ENCODE measurements at places on chromosomes 7 and 10.

GRCh38 chr10:132713421-132714095 lies 72.4 kb downstream of the NKX6-2 start:
- no peak for DNase-seq

DNA sequence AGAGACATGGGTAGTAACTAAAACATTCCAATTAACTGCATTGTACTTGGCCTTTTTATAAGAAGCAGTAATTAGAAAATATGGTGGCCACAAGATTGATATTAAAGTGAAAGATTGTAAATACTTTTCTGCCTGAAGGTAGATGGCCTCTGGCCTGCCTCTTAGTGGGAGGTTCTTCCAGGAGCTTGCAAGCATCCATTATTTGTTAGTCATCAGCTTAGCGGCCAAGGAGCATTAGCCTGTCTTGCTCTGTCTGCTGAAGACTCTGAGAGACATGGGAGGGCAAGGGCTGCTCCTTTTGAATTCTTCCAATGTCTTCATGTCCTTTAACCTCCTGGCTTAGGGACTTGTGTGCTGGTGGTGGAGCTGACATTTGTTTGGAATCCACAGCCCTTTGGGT lies 80.4 kb downstream of the TCF7L2 start:
- no peak for DNase-seq

- no peak for DNase-seq
Measured at GRCh38 chr7:150417863-150418262, 32.6 kb upstream of the GIMAP8 start.

DNA sequence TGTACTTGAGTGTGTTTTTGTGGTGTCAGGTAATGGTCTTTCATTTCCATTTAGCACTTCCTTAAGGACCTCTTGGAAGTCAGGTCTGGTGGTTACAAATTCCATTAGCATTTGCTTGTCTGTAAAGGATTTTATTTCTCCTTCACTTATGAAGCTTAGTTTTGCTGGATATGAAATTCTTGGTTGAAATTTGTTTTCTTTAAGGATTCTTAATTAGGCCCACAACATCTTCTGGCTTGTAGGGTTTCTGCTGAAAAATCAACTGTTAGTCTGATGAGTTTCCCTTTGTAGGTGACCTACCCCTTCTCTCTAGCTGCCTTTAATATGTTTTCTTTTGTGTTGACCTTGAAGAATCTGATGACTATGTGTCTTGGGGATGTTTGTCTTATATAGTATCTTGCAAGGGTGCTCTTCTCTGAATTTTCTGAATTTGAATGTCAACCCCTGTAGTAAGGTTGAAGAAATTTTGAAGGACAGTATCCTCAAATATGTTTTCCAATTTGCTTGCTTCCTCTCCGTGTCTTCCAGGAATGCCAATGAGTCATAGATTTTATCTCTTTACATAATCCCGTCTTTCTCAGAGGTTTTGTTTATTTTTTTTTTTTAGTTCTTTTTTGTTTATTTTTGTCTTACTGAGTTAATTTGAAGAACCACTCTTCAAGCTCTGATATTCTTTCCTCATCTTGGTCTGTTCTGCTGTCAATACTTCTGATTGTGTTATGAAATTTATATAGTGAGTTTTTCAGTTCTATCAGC lies 70.2 kb downstream of the SLC39A12 start:
- no peak for DNase-seq

- DNase-seq, result no peak
Measured at GRCh38 chr7:42024537-42024936, 212.5 kb downstream of the GLI3 start.

GRCh38 chr10:22598478-22598877 lies 115.9 kb downstream of the PIP4K2A start:
- DNase-seq, result no peak

- DNase-seq, result no peak
Measured at GRCh38 chr10:61832866-61833481, 68.5 kb upstream of the ARID5B start.

DNA sequence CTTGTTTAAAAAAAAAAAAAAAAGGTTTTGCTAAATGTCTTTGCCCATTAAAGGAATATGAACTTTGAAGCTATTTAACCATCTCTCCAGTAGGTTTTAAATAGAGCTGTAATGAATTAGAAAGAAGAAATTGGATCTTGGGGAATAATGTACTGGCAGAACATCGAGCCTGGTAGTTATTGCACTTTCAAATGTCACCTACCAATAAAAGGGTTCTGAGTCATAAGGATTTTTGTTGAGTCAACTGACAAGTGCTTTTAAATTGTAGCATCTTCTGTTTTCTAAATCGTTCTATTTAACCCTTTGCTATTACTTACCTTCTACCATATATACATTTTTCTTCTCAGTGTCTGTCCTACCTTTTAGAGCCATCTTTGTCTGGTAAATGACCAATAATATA lies 10.7 kb downstream of the CUTC start:
- DNase-seq, result no peak

- DNase-seq, result no peak
Measured at GRCh38 chr10:73650537-73651331, 5.1 kb downstream of the SYNPO2L start.

DNA sequence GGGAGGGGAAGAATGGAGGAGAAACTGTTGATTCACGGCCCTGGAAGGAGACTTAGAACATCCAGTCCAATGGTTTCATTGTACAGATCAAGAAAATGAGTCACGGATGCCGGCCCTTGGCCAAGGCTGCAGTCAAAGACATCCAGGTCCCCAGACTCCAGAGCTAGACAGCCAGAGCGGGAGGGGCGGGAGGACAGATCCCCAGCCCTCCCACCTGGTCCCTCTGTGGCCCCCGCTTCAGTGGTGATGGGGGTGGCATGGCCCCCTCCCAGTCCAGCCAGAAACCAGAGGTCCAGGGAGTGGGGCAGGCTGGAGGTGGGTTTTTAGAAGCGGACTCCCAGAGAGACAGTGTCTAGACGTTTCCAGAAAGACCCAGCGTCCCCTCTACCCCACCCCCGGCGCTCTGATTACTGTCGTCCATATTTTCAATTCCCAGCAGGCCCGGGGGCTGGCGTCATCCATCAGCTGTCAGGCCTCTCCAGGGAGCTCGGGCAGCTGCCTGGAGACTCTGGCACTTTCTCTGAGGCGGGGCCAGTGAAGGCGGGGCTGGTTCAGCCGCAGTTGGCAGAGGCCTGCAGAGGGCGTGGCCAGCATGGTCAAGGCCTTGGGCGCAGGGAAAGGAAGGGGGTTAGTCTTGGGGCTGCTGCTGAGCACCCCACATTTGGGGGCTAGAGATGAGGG lies 8.0 kb upstream of the HSPB1 start:
- no peak for DNase-seq

DNA sequence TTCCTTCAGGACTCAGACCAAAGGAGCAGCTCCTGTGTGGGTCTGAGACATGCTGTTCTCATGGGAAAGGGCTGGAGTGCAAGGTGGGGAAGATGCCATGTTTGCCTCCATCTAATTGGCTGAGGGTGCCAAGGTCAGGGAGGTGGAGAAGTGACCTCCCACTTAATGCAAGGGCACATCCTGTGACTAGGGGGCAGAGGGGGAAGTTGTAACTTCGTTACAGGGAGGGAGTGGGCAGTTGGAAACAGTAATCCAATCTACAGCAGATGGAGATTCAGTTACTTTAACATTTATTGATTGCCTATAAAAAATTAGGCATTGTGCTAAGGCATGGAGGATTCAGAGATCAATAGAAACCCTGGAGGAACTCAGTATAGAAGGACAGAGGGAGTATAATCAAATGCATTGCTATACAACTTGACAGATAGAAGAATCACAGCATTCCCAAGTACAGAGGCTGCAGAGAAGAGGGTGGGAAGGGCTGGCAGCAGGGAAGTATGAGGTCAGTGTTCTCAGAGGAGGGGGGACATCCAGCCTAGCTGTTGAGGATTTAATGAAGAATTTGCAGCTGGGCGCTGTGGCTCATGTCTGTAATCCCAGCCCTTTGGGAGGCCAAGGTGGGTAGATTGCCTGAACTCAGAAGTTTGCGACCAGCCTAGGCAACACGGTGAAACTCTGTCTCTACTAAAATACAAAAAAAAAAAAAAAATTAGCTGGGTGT lies 75.9 kb downstream of the CCNY start:
- no peak for DNase-seq

- DNase-seq, result no peak
Measured at GRCh38 chr7:35024298-35024697, 13.0 kb downstream of the DPY19L1 start.

DNA sequence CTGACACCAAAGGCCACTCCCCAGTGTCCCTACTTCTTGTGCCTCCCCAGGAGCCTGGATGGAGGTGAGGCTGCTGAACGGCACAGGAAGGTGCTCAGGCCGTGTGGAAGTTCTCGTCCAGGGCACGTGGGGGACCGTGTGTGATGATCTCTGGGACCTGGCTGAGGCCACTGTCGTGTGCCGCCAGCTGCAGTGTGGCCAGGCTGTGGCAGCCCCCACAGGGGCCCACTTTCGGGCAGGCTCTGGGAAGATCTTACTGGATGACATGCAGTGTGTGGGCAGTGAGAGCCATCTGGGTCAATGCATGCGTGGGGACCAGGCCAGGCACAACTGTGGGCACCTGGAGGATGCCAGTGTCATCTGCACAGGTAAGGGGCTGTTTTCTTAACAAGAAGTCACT lies 57.0 kb upstream of the C10orf120 start:
- DNase-seq, result no peak

GRCh38 chr7:44881610-44882009 lies 3.7 kb downstream of the PURB start:
- DNase-seq, result no peak

DNA sequence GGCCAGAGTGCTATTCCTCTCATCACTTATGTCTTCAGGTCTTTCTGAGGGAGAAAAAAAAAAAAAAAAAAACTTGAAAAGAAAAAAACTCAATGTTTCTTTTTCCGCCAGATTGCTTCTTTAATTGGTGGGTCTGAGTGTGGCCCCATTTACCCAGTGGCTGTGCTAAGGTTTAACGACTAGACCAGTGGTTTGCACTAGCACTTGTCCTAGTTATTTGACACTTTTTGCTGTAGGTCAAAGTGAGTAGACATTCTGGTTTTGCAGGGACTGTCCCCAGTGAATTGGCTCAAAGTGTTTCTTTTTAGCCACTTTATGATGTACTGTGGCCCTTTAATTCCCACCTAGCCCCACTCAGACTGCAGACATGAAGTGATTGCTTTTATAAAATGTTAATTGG lies 273.3 kb downstream of the PTEN start:
- no peak for DNase-seq

- DNase-seq, result no peak
Measured at GRCh38 chr10:101767966-101768790, 7.7 kb downstream of the FGF8 start.

DNA sequence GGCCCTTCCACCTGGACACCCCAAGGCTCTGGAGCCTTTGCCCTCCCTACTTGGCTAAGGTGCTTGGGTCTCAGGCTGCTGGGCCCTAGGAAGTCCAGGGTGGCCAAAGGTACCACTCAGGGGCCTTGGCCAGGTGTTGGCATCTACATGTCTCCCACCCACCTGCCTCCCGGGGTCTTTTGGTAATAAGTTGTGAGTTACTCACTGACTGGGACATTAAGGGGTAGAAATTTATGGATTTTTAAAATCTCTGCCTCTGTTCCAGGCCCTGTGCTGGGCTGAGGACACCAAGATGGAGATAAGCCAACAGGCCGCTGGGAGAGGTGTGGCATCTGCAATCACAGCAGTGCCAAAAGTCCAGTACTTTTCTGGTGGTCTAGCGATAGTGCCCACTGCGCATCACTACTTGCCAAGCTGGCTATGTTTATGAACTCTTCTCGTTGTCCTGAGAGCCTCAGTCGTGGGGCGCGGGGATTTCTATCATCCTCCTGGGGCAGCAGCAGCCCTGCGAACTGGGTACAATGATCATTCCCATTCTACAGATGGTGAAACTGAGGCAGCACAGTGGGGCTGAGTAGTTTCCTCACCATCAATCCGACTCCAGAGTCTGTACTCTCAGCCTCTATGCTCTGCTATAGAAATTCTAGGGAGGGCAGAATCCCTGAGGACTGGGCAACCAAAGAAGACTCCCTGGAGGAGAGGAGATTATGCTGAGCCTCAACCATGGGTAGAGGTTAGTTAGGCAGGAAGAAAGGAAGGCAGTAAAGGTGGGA lies 36.2 kb downstream of the TBATA start:
- no peak for DNase-seq

DNA sequence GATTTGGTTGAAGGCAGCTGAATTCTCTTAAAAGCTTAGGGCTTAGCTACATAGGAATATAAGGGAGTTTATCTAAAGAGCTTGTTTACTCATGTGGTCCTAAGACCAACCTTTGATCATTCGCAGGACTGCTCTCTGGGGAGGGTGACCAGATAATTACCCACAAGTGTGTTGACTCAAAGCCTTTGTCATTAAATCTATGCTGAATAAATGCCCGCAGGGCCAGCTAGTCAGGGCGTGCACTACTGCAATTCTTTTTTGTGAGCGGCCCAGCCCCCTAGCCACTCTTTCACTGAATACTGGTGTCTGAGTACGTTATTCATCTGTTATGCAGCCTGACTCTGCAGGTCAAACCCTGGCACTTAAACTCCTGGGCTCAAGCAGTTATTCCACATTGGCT lies 69.6 kb downstream of the AKAP9 start:
- no peak for DNase-seq

DNA sequence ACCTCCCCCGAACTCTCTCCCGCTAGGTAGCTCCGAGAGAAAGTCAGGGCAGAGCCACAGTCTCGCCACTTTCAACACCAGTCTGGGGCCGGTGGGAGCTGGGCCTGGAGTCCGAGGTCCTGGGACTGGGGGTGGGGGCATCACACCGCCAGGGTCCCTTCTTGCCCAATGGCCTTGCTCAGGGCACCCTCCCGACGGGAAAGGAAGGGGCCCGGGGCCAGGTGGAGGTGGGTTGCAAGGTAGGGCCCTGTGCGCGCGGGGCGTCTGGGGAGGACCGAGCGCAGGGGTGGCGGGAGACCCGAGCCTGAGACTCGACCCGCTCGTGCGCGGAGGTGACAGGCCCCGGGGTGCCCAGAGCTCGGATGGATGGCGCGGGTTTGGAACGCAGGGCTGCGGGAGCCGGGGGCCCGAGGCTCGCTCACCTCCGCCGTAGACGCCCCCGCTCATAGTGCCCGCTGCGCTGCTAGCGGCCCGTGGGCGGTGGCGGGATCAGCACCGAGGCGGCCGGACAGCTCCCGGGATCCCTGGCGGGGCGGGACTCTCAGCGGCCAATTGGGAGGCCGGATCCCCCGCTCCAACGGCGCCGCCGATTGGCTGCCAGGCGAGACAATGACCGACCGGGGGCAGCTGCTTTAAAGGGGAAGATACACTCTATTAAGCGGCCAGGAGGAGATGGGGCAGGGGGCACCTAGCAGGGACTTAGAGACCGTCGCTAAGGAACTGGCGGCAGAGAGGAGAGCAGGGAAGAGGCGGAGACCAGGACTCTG lies at the start of gene ACTL6B:
Gene ACTL6B, minus strand, starts transcription at position 541 of the 767 bp plus-strand sequence. Its CDS starts 94 bp downstream, at position 447.
- no peak for DNase-seq

Measured in activated naive CD8-positive, alpha-beta T cell treated with anti-CD3 and anti-CD28 coated beads, Interleukin-2, amount 50 U/mL, for 16 hours (primary cell).